ENCODE measurements at places on chromosomes 1 and 21.

GRCh38 chr1:201883266-201883665 is 5.4 kb upstream of the SHISA4 start:
- no peak for DNase-seq

DNA sequence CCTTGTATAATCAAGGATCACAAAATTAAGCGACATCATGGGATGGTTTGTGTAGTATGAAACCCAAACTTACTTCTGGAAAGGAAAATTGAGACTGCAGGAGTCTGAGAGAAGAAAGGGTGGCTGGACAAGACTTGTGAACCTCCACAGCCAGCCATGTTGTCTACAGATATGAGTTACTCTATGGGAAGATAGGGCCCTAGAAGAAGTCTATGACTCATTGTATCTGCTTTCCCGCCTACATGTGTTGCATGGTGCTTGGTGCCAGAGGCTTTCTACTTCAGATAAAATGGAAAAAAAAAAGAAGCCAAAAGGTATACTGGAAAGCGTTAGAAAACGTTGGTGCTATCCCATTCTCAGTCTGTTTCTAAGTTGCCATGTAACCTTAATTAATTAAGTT is 18.7 kb upstream of the OR6N2 start:
- DNase-seq, result no peak

- no peak for DNase-seq
Measured at GRCh38 chr1:46592823-46593222, 11.2 kb downstream of the MKNK1 start.

GRCh38 chr1:61056573-61057439 is 25.6 kb upstream of the NFIA start:
- DNase-seq, result no peak

DNA sequence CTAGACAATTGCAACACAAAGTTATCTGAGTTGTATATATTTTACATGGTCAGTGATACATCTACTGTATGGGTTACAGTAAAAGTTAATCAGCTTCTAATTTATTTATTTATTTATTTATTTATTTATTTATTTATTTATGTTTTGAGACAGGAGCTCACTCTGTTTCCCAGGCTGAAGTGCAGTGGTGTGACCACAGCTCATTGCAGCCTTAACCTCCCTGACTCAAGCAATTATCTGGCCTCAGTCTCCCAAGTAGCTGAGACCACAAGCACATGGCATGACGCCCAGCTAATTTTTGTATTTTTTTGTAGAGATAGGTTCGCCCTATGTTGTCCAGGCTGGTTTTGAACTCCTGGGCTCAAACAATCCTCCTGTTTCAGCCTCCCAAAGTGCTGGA is 241.6 kb downstream of the PTPRC start:
- no peak for DNase-seq

- no peak for DNase-seq
Measured at GRCh38 chr1:47940779-47941178, 56.4 kb downstream of the TRABD2B start.

All from stimulated activated CD8-positive, alpha-beta memory T cell treated with anti-CD3 and anti-CD28 coated beads, Interleukin-4, amount 100 ng/mL, for 1 hour (primary cell).